ENCODE measurements at places on chromosomes 12 and 14.
A peak's percentile ranks its signal among the peaks of the same experiment; 100 is the strongest.

- DNase-seq = no peak
These were observed 16.4 kb downstream of the MANSC1 start for GRCh38 chr12:12333407-12334366.

- DNase-seq = no peak
These were observed 188.5 kb downstream of the ALX1 start for GRCh38 chr12:85468356-85469157.

- no peak for DNase-seq
These were observed 36.3 kb upstream of the C12orf75 start for GRCh38 chr12:105294161-105294560.

DNA sequence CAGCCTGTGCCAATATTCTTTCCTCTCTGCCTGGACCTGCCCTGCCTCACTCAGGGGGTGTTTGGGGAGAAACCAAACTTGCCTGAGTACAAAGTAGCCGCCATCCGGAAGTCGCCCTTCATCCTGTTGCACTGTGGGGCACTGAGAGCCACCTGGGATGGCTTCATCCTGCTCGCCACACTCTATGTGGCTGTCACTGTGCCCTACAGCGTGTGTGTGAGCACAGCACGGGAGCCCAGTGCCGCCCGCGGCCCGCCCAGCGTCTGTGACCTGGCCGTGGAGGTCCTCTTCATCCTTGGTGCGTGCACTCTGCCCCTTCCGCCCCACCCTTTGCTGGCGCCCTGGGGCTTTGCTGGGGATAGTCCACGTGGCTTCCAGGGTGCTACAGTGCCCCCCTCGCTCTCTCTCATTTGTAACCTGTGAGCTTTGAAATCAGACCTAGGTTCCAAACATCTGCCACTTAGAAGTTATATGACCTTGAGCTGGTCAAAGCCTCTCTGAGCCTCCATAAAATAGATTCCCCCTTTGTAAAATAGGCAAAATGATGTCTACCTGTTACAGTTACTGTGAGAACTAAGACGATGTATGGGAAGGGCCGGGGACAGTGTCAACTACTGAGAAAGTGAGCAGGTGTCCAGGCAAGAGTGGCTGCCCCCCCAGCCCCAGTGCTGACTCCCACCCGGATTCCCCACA, 4.5 kb downstream of the KCNH3 start:
- no peak for DNase-seq

- no peak for DNase-seq
These were observed 4.3 kb downstream of the TINF2 start for GRCh38 chr14:24238123-24238522.

DNA sequence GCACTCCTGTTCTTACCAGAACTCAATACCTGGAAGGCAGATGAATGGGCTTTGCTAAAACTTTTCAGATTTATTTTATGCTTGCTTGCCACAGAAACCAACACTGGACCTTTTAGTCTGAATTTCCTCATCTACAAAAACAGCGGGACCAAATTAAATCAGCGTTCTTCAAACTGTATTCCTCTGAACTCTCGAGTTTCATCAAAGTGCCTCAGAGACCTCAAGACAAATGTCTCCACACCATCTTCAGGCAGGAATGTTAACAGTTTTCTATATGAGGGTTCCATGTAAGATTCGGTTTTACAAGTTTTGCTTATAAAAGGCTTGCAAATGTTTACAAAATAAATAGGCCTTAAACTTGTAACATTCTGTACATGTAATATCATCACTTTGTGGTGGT, 74.6 kb downstream of the MED13L start:
- DNase-seq = no peak

GRCh38 chr14:103022002-103022684, 35.2 kb downstream of the CDC42BPB start:
- no peak for DNase-seq

- no peak for DNase-seq
These were observed 50.7 kb upstream of the C12orf71 start for GRCh38 chr12:27133022-27133590.

DNA sequence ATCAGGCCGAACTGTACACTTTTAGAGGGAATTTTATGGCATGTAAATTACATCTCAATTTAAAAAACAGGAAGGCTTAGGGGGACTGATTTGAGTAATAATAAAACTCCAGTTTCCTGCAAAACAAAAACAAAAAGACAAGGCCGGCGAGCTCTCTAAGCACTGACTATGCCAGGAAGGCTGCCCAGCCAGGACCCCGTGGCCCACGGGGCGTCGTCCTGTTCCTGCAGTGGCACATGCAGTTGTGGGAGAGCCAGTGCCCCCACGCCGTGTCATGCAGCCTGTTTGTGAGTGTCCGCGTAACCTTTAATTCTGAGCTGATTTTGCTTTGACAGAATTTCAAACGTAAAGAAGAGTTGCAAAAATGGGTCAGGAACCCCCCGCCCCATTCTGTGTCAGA, 10.5 kb downstream of the XRCC3 start:
- DNase-seq = no peak

GRCh38 chr14:55588259-55588699, 8.3 kb downstream of the KTN1 start:
- DNase-seq = no peak

- DNase-seq = no peak
These were observed 93.5 kb upstream of the CEP83 start for GRCh38 chr12:94553130-94553519.

GRCh38 chr14:91927191-91927590, 20.3 kb downstream of the FBLN5 start:
- no peak for DNase-seq

DNA sequence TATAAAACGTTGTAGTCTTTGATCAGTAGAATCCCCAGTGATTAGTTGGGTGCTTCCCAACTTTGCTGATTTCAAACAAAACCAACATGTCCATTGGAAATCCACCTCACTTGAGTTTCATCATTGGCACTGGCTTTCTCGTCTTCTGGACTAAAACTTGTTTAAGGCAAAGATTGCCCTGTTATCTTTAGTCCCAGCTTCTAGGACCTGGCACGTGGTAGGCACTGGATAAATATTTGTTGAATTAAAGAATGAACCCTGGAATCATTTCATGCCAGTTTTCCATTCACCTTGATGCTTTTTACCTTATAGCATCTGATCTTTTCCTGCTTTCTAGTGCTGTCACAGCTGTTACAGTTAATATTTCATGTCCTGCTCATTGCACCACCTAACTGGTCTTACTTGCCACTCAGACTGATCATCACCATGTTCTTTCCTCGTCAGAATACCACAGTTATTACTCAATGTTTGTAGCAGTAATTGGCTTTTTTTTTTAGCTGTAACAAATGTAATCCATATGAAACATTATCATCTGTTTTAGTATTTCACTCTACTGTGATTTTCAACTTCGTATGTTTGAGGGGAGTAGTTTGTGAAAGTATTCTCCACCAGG, 7.3 kb upstream of the C12orf50 start:
- DNase-seq = no peak

GRCh38 chr12:119710374-119710964, 42.5 kb downstream of the PRKAB1 start:
- no peak for DNase-seq

DNA sequence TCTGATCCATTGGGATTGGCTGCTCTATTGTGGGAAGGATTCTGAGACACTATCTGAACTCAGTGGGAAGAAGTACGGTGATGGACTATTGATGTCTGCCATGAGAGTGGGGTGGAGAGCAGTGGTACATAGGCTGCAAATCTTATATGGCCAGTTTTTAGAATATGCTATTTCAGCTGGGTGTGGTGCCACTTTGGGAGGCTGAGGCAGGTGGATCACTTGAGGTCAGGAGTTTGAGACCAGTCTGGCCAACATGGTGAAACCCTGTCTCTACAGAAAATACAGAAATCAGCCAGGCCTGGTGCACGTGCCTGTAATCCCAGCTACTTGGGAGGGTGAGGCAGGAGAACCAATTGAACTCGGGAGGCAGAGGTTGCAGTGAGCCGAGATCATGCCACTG, 505.9 kb downstream of the MED13L start:
- no peak for DNase-seq

DNA sequence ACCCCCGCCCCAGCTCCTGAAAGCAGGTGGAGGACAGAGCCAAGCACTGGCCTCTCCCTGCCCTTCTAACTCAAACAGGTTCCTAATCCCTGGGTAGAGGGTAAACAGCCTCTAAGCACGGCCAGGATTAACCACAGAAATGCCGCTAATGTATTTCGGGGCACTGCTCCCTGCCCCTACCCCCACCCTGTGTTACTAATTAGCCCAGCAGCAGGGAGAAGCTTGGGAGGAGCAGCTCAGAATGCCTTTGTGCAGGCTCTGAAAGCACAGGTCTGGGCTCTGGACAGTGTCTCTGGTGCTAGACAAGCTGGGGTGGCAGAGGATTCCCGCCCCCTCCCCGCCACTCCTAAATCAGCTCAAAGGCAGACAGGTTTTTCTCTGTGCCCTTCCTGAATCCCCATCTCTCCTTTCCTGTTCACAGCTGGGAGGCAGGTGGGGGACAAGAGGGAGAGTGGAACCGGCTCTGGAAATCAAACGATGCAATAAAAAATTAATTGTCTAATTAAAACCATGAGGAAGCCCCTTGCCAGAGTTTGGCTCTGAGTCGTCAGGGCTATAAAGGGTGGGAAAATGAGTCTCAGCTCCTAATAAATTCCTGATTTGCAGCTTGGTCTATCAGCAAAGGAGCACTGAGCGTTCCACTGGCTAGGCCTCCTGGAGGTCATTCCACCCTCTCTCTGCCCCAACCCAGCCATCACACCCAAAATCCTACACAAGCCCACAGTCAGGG, 53.0 kb downstream of the SMUG1 start:
- DNase-seq = no peak

DNA sequence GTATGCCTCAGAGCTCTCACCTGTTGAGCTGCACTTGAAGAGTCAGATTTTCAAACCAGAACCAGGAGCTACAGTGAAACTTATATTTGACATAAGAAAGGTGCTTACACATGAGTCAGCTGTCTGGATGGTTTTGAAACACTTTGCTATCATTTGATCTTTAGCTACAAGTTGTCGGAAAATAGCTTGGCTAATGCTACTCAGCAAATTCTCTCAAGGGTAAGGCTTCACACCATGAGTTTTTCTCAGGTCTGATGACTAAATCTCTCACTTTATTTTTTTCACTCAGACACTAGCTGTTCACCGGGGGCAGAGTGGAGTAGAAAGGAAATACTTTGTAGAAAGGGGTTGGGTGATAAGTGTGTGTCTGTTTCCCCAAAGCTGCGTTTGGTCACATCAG, 171.8 kb downstream of the FLRT2 start:
- no peak for DNase-seq

DNA sequence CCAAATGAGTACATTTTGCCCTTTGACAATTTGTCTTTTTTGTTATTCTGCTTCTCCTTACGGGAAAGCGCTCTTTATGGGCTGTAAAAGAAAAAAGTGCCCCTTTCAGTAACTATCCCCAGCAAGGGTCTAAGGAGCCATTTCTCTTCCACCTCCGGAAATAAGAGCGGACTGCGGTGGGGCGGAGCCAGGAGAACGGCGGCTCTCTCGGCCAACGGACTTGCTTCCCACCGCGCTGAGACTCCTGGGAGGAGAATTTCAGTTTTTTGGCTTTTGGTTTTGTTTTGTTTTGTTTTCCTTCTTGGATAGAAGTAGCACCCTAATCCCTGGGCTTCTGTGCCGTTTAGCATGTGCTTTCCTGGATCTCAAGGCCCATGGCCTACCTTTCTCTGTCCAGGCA, 43.5 kb downstream of the ZNF641 start:
- DNase-seq = no peak

- no peak for DNase-seq
These were observed 45.2 kb upstream of the CTDSP2 start for GRCh38 chr12:57891542-57892228.

- no peak for DNase-seq
These were observed 310.4 kb downstream of the KCNC2 start for GRCh38 chr12:74899031-74899829.

DNA sequence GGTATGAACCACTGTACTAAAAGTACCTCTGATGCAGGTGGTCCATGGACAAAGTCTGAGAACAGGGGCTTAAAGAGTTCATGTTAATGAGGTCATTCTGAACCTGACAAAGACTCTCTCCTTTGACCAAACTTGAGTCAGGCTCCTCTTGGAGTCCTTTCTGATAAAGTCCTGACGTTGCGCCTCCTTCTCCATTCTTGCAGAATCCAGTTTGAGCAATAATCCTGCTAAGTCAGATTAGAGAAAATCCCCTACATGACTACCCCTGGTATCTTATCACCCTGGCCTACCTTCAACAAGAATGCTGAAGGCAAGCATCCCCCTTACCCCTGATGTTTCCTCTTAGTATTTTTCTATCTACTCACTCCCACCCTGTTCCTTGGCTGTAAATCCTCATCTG, 46.0 kb upstream of the ISM2 start:
- no peak for DNase-seq

DNA sequence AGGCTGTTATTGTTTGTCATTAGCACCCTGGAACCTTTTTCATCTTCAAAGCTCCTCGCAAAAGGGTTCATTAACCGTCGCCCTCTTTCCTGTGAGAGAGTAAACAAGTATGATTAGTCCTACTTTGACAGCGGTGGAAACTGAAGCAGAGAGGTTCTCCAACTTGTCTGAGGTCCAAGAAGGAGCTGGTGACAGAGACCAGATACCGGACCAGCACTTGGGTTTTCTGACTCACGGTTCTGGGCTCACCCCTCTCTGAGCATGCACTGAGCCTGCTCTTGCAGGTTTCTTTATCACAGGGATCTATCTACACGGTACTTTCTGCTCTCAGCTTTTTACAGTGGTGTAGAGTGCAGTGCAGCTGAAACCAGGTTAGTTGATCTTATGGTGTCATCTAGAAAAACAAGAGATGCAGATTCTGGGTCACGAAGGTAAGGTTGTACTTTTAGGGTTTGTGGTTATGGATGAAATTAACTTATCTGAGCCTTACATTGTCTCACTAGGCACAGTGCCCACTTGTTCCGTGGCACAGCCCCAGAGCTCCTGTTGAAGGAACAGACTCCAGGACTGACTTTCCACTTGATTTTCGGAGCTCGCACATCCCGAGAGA, 62.1 kb downstream of the PPP2R5C start:
- DNase-seq = peak; percentile 96

DNA sequence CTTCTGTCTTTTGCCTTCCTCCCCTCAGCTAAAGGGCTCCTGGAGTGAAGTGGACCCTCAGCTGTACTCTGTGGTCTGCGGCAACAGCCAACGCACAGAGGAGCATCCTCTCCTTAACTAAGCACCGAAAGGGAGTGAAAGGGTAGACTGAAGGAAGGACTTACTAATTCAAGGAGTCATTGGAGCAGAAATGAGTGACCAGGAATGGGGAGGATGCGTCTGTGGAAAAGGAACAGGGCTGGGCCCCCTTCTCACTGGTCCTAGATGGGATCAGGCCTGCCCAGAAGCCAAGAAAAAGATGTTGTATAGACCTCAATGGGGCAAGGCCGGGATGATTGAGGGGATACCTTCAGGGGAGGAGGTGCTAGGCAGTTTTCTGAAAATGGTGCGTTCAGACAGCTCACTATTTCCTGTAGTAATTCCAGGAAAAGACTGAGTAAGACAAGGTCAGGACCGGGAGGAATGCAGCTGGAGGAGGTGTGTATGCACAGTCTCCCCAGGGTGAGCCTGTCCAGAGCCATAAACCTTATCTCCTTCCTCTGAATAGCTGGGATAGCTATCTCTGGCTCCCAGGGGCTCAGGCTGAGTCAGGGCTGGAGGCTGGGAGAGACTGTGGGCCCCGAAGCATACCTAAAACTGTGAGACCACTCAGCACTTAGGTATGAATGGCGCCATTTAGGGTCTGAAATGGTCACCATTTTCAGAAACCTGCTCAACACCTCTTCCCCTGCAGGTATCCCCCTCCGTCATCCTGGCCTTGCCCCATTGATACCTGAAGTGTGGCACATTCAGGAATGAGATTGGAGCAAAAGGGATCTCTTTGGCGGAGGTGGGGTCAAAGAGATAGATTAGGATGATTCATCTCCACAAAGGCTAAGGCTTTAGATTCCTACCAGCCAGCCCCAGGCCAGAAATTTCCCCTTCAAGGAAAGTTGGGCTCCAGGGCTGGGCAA, 20.2 kb upstream of the KRT8 start:
- no peak for DNase-seq

GRCh38 chr12:75483431-75483830, 2.9 kb downstream of the GLIPR1 start:
- DNase-seq = no peak

All from T-helper 2 cell (primary cell).